ENCODE measurements at places on chromosomes 12 and 14. TPM values are rescaled to one million over a fixed set of nuclear protein-coding genes. Genes with fewer than 3 reads are reported as not detected.

The GPR132 gene
- 15.1 TPM for total RNA-seq

The DDX47 gene
- total RNA-seq: 86.0 TPM

The NAV3 gene
- not detected for total RNA-seq

The GPR84 gene
- total RNA-seq: not detected

The MYF5 gene
- not detected for total RNA-seq
